Activated CD4-positive, CD25-positive, alpha-beta regulatory T cell treated with anti-CD3 and anti-CD28 coated beads, Interleukin-2, amount 50 U/mL, for 16 hours (primary cell): ENCODE measurements at places on chromosomes 1 and 21.

- DNase-seq: no peak
Measured at GRCh38 chr1:82899017-82899416, 1098.3 kb downstream of the ADGRL2 start.

DNA sequence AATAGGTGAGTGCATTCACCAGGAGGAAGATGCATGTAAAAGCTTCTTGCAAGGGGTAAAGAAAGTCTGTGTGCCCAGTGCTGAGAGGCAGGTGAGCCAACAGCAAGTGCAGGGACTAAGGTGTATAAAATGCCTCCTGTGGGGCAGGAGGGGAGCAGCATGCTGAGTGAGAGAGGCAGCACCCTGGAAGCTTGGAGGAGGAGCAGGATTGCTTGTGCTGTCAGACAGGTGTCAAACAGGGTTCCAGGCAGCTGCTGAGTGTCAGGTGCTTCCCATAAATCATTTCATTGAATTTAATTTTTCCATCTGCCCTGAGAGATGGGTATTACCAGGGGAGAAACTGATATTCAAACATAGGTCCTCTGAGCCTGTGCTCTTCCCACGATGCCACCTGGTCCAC lies 13.9 kb downstream of the BSND start:
- DNase-seq: no peak

DNA sequence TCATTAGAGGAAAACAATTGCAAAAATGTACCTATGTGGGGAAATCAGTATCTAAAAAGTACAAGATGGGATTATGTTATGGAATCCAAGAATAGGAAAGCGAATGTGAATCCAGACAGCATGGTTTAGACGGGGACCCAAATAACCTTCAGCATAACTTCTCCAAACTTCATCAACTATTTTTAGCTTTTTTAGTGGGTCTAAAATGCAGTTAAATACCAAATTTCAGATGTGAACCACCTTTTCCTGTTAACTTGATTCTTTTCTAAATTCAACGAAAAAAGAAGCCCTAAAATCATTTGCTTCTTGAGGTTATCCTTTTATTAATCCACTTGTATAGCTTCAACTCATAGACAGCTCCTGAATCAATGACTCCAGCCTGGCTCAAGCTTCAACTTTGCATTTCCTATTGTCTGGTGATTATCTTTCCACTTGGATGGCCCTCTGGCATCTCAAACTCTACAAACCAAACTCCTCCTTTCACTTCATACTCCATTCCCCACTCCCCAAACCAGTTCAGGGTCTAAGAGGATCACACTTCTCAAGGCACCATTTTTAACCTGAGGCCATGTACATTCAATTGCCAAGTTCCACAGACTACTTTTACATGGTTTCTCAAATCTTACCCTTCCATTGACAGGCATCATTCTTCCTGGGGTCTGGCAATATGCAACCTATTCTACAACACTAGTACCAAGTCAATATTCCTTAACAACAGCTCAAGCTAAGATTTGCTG lies 7.4 kb downstream of the ERRFI1 start:
- DNase-seq: no peak

DNA sequence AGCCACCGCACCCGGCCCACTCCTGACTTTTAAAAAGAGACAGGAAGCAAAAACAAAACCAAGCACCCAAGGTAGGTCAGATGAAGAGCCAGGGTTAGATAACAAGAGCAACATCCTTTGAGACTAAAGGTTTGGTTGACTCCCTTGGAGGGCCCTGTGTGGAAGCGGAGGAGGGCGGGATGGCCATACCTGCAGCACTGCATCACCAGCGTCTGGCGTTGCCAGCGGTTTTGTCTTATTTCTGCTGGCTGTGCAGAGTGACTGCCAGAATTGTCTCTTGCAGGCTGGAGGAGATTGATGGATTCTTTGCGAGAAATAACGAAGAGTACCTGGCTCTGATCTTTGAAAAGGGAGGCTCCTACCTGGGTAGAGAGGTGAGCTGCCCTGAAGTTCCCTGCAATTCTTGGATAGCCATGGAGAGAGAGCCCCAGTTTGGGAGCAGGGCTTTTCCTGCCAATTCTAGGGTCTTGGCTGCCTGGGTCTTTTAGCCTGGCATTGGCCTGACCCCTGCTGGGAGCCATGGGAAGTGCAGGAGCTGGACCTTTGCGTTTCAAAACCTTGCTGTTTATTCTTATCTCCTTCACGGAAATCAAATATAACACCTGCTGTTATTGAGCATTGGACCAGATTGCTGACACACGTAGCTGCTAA lies 24.0 kb downstream of the QSOX1 start:
- DNase-seq: peak; percentile 40

DNA sequence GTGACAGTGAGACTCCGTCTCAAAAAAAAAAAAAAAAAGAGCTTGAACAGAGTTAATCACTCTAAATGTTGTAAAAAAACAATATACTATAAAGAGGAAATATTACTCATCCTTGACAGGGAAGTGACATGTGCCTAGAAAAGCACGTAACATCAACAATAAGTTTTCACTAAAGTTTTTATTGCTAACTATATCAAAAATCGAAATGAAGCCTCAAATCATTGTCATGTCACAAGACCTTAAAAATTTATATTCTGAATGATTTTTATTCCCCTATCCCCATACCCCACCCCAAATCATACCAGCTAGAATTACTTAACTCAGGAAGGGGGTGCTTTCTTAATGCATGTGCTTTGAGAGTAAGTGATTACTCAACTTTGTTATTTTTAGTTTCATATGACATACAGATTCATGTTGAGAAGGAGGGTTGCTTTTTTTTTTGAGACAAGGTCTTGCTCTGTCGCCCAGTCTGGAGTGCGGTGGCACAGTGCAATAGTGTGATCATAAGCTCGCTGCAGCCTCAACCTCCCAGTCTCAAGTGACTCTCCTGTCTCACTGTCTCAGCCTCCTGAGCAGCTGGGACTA lies 53.6 kb upstream of the MUTYH start:
- no peak for DNase-seq

DNA sequence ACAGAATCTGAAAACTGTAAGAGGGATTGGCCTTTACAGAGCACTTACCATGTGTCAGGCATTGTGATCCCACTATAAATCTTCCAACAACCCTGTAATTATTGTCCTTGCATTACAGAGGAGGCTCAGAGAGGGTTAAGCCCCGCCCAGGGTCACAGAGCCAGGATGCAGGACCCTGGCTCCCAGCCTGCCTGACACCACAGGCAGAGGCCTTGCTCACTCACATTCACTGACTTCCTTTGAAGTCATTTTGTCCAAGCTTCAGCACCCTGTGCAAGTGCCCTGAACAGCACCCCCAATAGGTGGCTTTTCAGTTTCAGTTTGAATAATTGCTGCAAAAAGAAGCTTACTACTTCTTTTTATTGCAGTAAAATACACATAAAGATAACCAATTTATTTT lies 256.8 kb upstream of the NFIA start:
- DNase-seq: no peak

- DNase-seq: no peak
Measured at GRCh38 chr1:182279302-182279701, 112.3 kb downstream of the GLUL start.
